ENCODE measurements at places on chromosomes 7 and 10.

GRCh38 chr7:123966936-123967335, 41.9 kb downstream of the SPAM1 start:
- no peak for DNase-seq

GRCh38 chr7:105489409-105489808, 32.7 kb downstream of the PUS7 start:
- DNase-seq: no peak

- DNase-seq: no peak
These were observed 33.6 kb downstream of the VWA2 start for GRCh38 chr10:114272696-114273095.

DNA sequence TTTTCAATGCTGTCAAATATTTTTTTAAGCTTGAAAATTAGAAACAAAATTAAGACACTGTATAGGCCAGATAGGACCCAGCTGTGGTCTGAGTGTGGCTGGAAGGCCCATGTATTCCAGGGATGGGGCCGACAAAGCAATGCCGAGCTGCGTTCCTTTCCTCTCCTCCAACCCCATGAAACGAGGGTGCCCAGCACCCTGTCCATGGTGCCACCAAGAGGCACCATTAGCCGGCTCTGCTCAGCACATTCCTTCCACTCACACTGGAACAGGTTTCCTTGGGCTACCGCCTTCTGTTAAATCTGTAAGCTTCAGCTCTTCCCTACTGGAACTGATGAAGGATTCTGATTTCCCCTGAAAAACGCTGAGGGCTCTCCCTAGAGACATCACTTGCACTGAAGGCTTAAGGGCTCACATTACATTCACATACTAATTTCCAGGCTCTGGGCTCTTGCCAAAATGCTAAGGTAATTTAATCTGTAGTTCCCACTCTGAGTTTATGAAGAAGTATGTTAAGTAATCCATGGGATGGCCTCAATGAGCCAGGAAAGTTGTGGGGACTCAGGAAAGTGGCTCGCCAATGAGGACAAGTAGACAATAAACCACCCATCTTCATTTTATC, 73.7 kb upstream of the CAMK2B start:
- no peak for DNase-seq

- DNase-seq: no peak
These were observed 41.4 kb downstream of the STAM start for GRCh38 chr10:17685233-17685840.

GRCh38 chr10:119784340-119785067, 58.7 kb downstream of the INPP5F start:
- no peak for DNase-seq

DNA sequence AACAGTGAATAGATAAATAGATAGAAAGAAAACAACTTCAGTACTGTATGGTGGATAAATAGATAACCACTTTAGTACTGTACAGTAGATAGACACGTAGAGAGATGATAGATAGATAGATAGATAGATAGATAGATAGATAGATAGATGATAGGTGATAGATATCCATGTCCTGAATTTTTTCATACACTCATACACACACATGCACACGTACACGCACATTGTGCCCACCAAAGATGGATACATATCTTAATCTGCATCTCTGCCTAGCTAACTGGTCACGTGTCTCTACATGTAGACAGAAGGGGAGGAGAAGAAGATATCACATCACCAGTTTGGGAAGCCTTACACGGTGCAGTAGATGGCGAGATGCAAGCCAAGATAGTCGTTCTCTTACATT, 99.2 kb downstream of the ARID5B start:
- no peak for DNase-seq

GRCh38 chr10:29860166-29860565, 199.2 kb downstream of the JCAD start:
- no peak for DNase-seq

DNA sequence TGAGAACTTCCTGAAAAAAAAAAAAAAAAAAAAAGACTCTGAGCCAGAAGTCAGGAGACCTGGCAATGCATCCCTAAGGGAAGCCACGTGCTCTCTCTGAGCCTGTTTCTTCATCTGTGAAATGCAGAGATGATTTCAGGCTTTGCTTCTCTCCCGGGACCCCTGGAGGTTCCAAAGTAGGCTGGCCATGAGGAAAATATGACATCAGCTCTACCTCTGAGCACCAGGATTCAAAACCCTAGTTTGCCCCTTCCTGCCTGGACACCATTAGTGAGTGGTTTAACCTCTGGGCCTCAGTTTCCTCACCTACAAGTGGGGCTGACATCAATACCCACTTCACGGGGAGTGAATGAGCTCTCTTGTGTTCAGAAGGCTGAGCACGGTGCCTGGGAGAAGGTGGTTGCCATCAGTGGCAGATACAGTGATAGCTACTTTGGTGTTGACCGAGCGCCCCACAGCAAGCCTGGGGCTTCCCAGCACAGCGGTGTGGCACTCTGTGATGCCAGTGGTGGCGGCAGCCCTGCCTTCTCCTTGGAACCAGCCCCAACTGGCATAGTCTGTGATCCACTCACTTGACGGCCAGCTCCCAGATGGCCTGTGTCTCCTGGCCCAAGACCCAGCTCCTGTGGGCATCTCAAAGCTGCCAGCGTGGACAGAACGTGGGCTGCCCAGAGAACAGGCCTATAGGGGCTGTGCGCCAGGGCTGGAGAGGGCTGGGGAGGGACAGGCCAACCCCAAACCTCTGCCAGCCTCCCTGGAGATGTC, 153.1 kb upstream of the UNC5B start:
- DNase-seq: no peak

- DNase-seq: no peak
These were observed 66.2 kb downstream of the LARP4B start for GRCh38 chr10:865257-865656.

DNA sequence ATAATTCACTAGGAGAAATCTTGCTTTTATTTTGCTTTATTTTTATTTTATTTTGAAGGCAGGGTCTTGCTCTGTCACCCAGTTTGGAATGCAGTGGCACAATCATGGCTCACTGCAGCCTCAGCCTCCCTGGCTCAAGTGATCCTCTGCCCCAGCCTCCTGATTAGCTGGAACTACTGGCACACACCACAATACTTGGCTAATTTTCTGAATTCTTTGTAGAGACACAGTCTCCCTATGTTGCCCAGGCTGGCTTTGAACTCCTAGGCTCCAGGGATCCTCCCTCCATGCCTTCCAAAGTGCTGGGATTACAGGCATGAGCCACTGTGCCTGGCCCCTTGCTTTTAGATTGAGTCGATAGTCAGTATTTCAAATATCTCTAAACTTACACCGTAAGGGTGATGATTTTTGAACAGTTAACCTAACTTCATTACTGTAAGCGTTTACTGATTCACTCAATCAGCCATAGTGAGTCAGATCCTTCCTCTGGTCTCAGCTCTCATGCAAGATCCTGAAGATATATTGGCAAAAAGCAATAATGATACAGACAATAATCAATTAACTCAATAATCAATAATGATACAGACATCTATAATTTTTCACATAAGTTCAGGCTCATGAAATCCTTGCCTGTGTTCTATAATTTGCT, 239.5 kb downstream of the KIAA1217 start:
- no peak for DNase-seq

DNA sequence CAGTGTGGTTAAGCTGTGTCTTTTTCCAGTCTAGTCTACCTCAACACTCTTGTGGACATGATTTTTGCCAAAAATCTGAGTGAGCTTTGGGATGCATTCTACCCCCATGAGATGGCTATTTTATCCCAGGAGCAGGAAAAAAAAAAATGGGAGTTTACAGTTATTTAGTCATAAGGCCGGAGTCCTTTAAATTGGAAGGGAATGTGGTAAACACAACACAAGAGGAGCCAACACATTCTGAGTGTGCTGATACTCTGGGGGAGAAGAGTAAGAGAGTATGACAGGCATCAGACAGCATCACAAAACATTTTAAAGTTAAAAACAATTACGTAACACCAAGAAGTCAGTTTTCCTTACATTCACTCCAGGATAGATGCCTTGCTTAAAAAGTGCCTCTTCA, 46.1 kb downstream of the C1GALT1 start:
- DNase-seq: no peak

DNA sequence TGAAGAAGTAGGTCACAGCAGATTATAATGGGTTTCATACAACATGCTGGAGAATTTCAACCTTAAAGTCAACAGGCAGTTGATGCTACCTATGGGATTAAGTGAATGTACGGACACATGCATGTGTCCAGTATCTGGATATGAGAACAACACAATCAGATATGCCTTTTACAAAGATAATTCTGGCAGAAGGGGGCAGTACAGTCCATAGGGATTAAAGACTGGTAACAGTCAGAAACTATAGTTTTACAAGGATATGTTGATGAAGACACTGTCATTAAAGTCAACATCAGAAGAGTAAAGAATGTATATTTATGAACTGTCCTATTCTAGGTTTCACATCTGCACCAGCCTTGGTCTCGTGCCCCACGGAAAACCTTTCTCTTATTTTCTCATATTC, 41.5 kb downstream of the ANKMY2 start:
- no peak for DNase-seq

DNA sequence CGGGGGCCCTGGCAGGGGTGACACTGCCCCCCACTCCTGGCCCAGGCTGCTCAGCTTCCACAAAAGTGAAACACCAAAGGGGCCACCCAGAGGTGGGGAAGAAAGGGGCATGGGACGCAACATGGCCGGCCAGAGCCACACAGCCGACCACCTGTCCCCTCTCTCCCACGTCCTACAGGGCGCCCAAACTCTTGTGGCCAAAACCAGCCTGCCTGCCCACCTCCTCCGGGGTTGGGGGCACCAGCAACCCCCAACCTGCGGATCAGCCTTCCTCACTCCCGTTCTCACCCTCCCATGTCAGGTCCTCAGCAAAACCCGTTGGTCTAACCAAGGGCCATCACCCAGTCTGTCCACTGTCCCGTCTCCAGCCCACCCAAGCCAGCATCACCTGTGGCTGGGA, 79.5 kb upstream of the DNAAF5 start:
- DNase-seq: no peak

DNA sequence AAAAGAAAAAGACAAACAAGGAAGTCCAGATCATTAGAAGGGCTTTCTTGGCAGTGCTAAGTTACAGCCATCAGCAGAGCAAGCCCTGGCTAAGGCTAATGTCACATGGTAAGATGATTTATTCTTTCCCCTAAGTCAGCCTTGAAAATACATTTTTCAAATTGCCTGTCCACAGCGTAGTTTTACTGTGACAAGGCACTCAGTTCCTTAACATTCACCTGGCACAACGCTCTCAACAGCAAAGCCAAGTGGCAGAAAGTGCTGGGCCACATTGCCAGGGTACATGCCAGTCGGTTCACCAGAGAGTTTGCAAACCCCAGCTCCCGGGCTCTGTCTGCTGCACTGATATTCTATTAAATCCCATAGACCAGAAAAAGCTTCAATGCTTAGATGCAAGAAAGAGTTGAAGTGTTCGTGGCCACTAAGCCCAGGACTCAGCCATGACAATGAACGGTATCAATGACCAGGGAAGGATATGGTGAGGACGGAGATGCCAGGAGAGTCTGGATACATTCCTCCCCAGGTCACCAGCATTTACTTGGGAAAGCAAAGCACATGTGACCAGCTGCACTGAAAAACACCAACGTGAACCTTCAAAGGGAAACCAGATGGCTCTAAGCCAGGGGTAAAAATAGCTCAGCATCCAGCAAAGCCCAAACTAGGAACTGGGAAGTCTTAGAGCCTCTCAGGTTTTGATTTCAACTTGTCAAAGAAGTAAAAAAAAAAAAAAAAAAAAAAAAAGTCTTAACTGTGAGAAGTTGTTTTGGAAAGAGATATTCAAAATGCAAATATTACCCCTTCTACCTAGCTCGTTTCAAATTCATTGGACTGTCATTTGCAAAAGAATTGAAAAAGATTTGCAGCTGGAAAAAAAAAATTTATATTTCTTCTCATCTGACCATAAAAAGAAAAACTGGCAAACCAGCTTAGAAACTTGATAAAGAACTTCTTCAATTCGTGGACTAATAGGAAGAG, 23.9 kb upstream of the MPP7 start:
- no peak for DNase-seq

DNA sequence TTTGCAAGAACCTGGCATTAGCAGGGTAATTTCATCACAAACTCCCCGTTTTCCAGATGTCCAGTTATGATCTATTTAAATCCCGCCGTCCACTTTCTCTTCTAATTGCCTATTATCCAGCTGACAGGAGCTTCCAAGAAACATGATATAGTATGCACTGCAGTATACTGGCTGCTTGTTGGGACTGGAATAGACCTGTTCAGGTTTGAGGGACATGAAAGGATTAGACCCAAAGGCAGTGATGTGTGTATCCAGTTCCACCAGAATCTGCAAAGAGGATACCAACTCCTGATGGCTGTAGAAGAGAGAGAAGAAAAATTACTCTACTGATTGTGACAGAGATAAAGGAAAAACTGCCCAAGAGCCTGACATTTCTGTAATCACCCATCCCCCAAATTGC, 8.9 kb downstream of the MSS51 start:
- DNase-seq: no peak

DNA sequence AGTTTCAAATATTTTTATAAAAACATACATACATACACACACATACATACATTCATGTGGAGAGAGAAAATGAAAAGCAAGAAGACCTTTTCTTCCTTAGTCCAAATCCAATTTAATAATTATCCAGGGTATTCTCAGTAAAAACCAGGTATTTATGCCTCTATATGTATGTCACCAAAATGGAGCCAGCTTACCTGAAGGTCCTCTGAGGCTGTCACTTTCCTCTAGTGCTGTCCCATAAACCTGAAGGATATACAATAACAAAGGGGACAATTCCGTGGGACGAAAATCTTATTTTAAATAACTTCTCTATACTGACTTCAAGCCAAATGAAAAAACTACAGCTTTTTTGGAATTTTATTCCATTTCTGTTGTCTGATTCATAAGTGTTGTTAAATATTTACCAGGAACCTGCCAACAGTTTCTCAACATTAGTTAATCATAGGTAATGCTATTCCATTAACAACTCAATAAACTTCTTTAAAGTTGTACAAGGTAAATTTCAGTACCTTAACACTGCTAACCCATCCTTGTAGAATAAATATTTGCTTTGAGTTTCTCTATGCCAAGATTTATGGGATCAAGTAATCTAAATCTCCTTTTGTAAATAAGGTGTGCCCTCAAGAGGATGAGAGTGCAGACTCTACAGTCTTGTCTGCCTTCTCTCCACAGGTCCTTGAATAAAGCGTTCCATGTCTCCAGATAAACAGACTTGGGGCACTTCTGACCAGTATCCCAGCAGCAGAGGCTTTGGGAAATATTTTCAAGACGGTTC, 260.3 kb downstream of the AHR start:
- DNase-seq: no peak
